ENCODE measurements at places on chromosomes 11 and 22.

- peak; percentile 61 for DNase-seq
These were observed 79.0 kb downstream of the TTC28 start for GRCh38 chr22:28600546-28601143.

GRCh38 chr11:124069429-124070401 lies 28.6 kb upstream of the OR10G7 start:
- DNase-seq, result peak; percentile 75

GRCh38 chr11:33753304-33753967 lies 17.2 kb upstream of the CD59 start:
- peak; percentile 60 for DNase-seq

- peak; percentile 79 for DNase-seq
These were observed 17.3 kb upstream of the SLC29A2 start for GRCh38 chr11:66388780-66389386.

DNA sequence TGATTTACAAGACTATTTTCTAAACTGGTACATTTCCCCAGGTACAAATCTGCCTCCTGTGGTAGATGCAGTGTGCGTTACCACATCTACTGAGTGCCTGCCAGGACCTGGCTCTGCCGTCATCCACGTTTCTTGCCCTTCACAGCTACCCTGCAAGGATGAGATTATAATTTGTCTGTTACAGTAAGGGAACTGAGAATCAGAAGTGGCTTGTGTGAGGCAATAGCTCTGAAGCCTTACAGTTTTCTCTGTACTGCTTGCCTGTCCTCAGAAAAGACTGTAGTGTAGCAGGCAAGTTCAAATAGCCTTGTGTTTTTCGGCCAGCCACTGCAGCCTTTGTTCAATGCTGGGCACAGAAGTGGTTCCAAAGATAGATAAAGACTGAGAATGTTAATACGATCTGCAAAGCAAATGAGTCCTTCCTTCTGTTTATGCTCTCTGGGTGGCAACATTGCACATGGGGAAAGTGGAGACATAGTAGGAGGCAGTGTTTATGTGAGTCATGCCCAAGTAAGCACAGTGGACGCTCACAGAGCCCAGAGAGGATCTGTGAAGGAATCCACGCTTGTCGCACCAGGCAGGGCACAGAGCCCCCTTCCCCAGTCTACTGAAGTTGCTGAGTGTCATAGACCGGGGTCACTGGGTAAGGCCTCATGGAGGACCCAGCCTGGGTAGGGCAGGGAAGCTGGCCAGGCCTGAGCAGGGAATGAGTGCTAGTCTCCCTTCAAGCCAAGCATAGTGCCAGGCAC lies 49.1 kb downstream of the MICAL2 start:
- no peak for DNase-seq

DNA sequence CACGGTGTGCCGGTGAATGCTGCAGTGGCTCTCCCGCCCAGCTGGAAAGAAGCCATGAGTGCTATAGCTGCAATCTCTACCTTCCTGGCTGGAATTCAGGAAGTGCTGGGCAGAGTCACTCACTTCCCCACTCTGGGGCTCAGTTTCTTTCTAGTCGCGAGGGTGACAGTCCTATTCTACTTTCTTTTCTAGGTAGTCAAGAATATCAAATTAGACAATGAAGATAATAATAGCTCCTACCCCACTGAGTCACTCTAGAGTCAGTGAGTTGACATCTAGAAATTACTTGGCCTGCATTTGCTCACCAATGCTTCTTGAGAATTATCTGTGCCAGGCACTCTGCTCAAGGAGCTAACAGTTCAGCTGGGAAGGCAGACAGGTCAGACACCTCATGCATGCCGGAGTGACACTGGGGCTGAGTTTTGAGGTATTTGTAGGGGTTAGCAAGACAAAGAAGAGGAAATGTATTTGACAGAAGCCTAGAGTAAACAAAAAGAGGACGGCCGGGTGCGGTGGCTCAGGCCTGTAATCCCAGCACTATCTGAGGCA lies 3.2 kb downstream of the CENPM start:
- peak; percentile 52 for DNase-seq

GRCh38 chr11:77080643-77081210 lies 14.0 kb downstream of the CAPN5 start:
- DNase-seq, result no peak

DNA sequence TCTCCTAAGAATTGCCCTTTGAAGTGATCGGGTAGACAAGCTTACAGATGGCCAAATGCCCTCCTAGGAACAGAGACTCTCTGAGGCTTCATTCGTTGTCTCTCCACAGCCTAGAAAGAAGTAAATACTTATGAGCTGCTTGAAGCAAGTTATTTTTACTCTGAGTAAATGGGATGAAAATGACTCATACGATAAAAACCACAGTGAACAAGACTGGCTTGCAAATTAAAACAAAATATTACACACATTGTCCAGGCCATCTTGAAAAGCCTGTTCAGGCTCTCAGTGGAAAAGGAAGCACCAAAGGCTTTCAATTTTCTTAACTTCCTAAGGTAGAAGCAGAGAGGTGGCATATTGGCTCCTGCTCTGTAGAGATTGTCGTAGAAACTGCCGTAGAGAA lies 294.2 kb downstream of the NELL1 start:
- no peak for DNase-seq

GRCh38 chr11:120052196-120052775 lies 85.6 kb downstream of the TRIM29 start:
- DNase-seq, result no peak

DNA sequence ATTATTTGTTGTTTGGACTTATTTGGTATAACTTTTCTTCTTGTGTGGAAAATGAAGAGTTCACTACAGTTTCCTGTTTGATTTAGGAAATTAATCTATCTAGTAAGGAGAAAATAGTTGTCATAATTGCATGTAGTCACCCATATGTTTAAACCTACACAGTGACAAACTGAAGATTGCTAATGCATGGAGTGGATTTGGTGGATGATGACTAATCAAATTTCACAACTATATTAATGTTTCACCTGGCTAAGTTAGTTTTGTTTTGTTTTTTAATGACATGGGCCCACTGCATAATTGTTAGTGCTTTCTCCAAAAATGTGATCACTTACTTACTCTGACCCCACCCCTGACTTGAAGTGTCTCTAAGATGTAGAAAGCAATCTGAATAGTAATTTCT lies 170.6 kb downstream of the DYNC2H1 start:
- DNase-seq, result no peak

- peak; percentile 23 for DNase-seq
These were observed 346 bp downstream of the FJX1 start for GRCh38 chr11:35618497-35619115.

- DNase-seq, result peak; percentile 70
These were observed 52.5 kb downstream of the TPCN2 start for GRCh38 chr11:69101115-69101791.

- DNase-seq, result no peak
These were observed 866 bp downstream of the MED17 start for GRCh38 chr11:93784935-93785360.

- no peak for DNase-seq
These were observed 14.2 kb upstream of the MMP1 start for GRCh38 chr11:102812188-102812587.

DNA sequence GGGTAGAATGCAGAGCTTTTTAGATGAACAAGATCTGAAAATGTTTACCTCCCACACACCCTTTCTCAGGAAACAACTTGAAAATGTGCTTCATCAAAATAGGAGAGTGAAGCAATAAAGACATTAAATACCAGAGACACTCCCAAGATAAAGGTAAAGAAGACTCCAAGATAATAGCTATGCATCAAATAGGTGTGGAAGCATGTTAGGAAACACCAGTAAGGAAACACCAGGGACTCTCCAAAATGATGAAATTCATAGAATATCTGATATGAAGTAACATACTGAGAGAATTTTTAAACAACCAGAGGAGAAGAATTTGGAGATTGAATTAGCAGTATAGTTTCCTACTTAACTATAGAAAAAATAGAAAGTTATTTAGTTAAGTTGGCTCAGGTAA lies 57.0 kb downstream of the OR10A6 start:
- DNase-seq, result no peak

DNA sequence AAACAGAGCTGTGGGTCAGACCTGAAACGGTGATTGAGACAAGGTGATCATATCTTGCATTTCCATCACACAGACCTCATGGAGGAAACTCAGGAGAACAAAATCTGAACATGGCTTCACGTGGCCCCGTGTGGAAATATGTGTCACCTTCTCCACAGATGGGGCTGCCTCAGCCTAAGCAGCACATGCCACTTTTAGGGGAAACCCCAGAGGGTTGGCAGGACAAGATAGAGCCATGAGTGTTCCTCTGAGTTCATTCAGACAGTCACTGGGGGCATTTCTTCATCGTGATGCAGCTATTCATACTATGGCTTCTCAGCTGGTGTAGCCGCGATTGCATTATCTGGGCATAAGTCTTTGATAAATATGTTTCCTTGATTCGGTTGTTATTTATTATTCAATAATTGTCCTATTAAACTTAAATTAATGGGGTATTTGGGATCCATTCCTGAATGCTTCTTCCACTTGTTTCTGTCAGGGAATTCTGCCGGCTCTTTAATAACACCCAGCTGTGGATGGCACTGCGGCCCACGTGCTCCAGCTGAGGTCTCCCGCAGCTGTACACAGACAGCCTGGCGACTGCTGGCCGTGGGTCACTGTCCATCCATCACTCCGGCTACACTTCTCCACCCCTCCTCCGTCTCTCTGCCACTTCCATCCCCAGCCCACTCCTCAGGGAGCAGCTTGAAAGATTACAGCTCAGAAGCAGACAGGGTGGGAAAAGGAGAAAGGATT lies 485.1 kb downstream of the OPCML start:
- no peak for DNase-seq

GRCh38 chr11:34745195-34745594 lies 124.3 kb downstream of the EHF start:
- no peak for DNase-seq

DNA sequence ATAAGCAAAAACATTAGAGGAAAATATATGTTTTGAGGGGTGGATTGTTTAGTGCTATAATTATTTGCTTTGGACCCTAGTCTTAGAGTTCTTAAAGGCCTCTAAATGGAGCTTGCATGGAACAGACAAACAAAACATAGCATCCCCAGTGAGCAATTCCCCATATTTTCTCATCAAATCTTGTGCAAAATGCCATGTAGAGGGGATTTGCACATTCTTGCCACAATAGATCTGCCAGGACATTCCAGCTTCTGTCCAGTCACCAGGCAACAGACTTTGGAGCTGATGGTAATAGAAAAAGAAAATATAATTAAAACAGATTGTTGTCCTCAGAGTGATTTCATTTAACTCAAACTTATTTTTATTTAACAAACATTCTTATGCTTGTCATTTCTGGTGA lies 360.3 kb upstream of the PDGFD start:
- DNase-seq, result no peak

DNA sequence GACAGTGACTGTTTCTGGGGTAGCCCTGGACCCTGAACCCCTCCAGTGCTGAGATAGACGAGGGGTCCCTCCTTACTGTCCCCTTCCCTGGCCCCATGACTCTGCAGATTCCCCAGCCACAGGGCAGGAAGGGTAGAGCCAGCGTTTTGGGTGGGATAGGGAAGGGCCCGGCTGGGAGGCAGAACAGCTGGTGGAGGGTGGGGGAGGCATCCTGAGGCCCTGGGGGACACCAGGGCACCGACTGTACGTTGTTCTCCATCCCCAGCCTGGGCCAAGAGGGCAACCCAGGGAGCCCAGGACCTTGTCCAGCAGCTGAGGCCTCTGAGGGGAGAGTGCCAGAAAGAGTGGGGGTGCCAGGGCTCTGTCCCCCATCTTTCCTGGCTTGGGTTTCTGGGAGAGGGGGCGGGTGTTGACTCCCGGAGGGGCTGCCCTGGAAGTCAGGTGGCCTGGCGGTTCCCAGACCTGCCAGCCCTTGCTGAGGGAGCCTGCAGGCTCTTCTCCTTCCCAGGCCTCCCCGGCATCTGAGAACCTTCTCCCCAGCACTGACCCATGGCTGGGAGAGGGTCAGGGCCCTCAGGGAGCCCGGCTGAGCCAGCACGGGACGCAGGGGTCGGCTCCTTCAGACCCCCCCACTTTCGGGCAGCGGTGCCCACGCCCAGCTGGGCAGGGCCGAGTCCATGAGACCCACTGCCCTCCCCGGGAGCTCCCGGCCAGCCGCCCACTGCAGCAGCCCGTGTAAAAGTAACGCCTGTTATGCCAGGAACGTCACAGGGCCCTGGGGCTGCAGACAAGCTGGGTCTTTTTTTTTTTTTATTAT lies 30.3 kb downstream of the IGF2 start:
- no peak for DNase-seq

DNA sequence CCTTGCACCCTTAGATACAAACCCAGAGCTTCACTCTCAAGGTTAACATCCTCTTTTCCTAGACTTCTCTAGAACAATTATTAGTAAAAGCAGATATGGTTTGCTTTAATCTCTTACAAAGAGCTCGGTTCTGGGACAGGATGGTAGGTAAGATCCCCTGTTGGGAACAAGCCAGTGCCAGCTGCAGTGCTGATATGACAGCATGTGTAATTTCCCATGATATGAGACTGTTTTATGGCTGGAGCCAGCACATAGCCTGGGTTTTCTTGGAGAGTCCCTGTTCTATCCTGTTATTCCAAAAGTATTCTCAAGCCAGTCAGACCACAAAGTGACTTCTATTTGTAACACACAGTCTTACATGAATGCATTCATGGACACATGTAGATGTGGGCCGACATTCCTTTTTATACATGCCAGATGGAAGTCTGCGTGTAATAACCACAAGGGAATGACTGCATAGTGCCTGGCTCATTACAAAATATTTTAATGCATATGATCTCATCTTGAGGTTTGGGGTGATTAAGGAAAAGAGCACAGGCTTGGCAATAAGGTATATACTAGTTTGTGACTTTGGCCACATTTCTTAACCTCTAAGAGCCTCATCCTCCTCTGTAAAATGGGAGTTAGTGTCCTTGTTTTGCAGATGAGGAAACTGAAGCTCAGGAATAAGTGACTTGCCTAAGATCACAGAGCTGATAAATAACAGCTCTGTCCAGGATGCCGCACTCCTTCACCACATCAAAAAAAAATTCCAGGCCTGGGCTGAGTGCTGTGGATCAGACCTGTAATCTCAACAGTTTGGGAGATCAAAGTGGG lies 21.8 kb downstream of the CLMP start:
- DNase-seq, result no peak

DNA sequence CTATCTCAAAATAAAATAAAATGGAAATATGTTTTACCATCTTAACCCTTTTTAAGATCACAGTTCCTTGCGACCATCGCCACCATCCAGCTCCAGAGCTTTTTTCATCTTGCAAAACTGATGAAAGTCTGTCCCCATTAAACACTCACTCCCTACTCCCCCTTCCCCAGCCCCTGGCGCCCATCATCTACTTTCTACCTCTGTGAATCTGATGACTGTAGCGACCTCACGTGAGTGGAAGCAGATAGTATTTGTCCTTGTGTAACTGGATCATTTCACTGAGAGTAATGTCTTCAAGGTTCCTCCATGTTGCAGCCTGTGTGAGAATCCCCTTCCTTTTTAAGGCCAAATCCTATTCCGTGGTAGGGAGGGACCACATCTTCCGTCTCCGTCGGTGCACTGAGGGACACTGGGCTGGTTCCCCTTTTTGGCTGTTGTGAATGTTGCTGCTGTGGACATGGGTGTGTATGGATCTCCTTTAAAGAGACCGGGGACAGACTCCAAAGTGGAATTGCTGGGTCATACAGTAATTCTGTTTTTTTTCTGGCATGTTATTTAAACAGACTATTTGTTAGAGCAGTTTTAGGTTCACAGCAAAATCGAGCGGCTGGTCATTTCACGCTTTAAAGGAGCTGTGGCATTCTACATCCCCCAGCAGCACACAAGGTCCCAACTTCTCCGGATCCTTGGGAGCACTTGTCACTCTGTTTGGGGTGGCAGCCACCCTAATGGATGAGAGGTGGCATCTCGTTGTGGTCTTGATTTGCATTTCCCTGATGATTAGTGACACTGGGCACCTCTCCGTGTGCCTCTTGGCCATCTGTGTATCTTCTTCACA lies 120.0 kb downstream of the KCNQ1 start:
- no peak for DNase-seq
